Hepatic stellate cell (primary cell): ENCODE measurements at places on chromosomes 4 and X.

DNA sequence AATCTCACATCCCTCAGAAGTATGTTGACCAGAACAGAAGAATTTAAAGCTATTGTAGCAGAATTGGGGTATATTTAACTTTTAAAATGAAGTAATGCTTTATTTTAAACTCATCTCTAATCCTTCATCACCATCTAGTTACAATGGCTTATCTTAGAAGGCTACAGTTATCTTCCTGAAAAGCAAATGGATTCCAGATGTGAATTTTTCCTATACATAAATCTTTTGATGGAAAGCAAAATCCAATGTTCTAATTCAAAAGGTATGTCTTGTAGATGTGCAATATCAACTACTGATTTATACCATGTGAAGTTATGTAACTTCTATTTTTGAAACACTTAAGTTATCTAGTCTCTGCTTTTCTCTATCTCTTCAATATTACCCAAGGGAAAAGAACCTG, 47.6 kb downstream of the CCNG2 start:
- no peak for DNase-seq

DNA sequence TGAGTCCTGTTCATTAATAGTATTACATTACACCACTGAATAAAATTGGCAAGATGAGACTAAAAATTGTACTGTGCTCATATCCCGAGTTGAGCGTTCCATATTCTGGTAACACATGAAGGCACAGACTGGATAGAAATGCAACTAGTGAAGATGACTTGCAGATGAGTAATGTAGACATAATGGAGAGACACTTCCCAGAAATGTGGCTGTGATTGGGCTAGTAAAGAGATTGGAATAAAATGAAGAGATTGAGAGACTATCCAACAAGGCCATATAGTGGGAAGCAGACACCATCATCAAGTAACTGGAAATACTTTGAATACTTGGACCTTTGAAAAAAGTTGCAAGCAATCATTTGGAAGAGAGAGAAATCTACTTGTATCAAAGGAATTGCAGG, 77.3 kb downstream of the DCAF8L1 start:
- DNase-seq, result no peak

DNA sequence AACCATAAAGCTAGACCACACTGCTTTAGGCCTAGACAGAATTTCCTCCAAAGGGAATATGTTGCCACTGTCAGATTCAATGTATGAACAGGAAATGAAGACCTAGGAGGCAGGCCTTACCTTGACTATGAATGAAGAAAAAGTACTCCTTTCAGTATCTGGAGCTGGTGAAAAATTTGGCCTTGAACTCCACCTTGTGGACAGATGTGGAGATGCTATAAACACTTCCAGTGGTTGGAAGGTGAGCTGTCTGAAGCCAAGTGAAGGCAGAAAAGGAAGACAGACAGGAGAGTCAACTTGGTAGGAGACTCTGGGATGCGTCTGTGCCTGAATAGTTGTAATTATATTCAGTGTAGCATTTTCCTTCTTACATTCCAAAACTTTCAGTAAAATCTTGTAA, 17.2 kb downstream of the SPIN3 start:
- peak; percentile 12 for DNase-seq

- DNase-seq, result peak; percentile 69
Observed at GRCh38 chrX:129637217-129638109, 17.3 kb downstream of the APLN start.

DNA sequence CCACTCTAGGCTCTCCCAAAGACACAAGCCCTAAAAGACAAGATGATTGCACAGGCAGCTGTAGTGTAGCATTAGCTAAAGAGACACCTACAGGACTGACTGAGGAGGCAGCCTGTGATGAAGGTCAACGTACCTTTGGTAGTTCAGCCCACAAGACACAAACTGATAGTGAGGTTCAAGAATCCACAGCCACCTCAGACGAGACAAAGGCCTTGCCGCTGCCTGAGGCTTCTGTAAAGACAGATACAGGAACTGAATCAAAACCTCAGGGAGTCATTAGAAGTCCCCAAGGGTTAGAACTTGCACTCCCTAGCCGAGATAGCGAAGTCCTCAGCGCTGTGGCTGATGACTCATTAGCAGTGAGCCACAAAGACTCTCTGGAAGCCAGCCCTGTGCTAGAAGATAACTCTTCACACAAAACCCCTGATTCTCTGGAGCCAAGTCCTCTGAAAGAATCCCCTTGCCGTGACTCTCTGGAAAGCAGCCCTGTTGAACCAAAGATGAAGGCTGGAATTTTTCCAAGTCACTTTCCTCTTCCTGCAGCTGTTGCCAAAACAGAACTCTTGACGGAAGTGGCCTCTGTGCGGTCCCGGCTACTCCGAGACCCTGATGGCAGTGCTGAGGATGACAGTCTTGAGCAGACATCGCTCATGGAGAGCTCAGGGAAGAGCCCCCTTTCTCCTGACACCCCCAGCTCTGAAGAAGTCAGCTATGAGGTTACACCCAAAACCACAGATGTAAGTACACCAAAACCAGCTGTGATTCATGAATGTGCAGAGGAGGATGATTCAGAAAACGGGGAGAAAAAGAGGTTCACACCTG, 306.3 kb downstream of the ANK2 start:
- peak; percentile 71 for DNase-seq

- DNase-seq, result no peak
Observed at GRCh38 chr4:26055855-26056254, 141.8 kb downstream of the SMIM20 start.

GRCh38 chr4:139655116-139655515, 10.5 kb upstream of the MGST2 start:
- peak; percentile 12 for DNase-seq

- peak; percentile 35 for DNase-seq
Observed at GRCh38 chr4:56981795-56982201, 3.1 kb downstream of the POLR2B start.

DNA sequence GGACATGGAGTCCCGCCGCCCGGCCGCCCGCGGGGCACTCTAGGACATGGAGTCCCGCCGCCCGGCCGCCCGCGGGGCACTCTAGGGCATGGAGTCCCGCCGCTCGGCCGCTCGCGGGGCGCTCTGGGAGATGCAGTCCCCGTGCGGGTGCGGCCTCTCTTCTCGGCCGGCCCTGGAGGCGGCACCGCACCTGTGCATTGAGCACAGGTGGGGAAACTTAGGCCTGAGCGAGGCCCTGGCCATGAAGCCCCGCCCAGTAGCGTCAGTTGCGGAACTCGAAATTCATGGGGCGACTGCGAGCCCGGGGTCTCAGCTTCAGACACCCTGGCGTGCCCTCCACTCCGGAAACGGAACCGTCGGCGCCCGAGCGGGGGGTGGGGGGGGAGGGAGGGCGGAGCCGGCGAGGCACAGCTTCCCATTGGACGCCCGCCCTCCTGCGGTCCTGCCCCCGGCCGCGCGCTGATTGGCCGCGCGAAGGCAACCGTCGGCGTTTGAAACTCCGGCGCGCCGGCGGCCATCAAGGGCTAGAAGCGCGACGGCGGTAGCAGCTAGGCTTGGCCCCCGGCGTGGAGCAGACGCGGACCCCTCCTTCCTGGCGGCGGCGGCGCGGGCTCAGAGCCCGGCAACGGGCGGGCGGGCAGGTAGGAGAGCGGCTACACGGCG, at the start of the genes TACC3 and TMEM129:
TSS of gene TACC3 (plus strand) at position 519 of the 663 bp plus-strand sequence. CDS start 1,901 bp downstream, outside the sequence.
TSS of gene TMEM129 (minus strand) at position 321 of the 663 bp plus-strand sequence. CDS start 486 bp downstream, outside the sequence.
- peak; percentile 99 for DNase-seq

GRCh38 chr4:62087706-62088105, 887.6 kb downstream of the ADGRL3 start:
- no peak for DNase-seq

DNA sequence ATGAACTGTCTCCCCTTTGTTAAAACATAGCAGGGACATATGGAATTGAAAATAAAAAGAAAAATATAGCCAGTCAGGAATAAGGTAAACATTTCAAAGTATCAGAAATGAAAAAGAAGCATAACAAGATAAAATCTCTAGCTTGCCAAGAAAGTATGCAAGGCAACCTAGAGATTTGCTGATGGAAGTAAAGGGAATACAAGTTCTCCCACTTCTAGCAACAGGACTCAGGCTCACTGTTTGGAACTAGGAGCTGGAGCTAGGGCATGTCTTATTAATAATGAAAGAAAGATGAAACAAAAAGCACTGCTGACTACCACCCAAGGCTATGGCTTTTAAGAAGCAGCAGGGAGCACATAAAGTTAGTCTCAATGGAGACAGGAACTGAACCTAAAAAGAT, 18.2 kb downstream of the ANKRD50 start:
- no peak for DNase-seq

DNA sequence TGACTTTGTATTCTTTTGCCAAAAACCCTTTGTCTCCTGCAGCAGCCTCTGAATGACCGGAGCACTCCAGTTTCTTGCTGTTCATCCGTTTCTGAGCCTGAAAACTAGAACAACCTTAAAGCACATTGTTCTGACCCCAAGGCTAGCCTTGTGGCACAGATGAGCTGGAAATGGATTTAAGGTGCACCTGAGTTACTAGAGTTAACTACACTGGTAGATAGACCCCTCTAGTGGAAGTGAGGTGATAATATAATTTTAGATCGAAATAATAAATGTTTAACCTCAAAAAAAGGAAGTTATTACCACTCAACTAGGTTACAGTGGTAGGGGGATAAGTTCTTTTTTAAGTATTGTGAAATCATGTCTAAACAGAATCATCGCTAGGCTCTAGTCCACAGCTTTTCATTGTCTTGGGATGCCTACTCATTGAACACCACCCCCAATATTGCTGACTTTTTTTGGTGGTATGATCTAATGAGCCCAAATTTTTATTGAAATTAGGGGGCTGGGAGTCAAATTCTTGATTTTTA, 2.7 kb downstream of the PLS3 start:
- DNase-seq, result no peak

DNA sequence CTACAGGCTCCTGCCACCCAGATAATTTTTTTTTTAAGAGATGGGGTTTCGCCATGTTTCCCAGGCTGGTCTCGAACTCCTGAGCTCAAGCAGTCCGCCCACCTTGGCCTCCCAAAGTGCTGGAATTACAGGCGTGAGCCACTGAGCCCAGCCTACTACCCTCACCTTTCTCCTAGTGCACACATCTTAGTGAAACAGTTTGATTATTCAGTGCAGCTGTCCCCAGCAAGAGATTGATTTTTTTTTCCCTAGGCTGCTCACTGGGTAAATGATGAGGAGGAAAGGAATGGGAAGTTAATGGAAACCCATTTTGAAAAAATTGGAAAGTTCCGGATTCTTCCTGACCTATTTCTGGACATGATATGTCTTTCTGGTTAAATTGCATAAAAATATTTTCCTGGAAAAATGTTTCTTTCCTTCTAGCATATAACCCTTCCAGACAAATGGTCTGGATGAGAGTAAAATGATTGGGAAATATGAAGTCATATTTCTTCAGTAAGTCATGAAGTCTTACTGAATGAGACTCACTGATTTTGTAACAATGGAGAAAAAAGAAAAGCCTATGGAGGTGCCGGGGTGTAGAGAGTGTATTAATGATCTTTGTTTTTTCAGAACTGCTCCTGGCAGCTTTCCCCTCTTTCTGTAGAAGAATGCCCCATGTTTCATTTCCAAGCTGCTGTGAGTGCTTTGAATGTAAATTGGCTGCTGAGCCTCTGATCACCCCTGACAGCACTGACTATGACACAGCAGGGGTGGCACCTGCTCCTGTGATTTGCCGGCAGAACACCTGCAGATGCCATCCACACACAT, 19.5 kb upstream of the ZNF41 start:
- DNase-seq, result no peak

- no peak for DNase-seq
Observed at GRCh38 chrX:63738696-63739095, 46.3 kb downstream of the ARHGEF9 start.

GRCh38 chr4:121957266-121957665, 5.4 kb upstream of the TRPC3 start:
- no peak for DNase-seq

DNA sequence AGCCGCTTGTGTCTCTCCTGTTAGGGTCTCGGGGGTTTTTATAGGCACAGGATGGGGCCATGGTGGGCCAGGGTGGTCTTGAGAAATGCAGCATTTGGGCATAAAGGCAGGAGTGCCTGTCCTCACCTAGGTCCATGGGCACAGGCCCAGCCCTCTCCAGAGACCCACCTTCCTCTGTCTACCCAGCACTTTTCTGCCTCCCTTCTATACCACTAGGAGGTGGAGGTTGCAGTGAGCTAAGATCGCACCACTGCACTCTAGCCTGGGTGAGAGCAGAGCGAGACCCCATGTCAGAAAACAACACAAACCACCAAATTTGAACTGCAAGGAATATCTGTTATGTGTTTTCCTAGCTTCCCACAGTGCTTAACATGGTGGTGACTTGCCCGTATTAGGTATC, 38.0 kb downstream of the MOB1B start:
- no peak for DNase-seq

- no peak for DNase-seq
Observed at GRCh38 chrX:54819201-54819600, 11.7 kb downstream of the MAGED2 start.

DNA sequence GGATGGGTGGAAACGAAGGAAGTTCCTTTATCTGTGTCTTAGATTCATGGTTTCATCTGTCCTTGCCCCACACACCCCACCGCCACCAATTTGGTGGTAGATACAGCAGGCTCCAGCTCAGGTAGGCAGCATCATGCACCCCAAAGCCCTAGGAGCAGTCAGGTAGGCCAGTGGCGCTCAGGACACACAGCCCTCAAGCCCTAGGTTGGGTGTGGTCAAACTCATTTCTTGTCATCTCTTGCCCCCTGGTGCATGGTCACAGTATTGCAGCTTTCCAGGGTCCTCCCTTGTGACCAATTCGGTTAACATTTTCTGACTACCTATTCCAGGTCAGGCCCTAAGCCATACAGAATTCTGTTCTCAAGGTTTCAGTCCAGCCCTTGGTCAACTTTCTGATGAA, 14.5 kb upstream of the PRRG3 start:
- no peak for DNase-seq
